ENCODE measurements at places on chromosomes 6 and 20.

GRCh38 chr6:12516070-12516469 is 200.5 kb upstream of the PHACTR1 start:
- peak; percentile 24 for DNase-seq

DNA sequence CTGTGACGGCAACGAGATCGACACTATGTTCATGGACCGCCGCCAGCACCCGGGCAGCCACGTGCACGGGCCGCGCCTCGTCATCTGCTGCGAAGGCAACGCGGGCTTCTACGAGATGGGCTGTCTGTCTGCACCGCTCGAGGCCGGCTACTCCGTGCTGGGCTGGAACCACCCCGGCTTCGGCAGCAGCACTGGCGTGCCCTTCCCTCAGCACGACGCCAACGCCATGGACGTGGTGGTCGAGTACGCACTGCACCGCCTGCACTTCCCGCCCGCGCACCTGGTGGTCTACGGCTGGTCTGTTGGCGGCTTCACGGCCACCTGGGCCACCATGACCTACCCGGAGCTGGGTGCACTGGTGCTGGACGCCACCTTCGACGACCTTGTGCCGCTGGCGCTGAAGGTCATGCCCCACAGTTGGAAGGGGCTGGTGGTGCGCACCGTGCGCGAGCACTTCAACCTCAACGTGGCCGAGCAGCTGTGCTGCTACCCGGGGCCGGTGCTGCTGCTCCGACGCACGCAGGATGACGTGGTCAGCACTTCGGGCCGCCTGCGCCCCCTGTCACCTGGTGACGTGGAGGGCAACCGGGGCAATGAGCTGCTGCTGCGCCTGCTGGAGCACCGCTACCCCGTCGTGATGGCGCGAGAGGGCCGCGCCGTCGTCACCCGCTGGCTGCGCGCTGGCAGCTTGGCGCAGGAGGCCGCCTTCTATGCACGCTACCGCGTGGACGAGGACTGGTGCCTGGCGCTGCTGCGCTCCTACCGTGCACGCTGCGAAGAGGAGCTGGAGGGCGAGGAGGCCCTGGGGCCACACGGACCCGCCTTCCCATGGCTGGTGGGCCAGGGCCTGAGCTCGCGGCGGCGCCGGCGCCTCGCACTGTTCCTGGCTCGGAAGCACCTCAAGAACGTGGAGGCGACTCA is 943 bp downstream of the ABHD16B start:
- no peak for DNase-seq

DNA sequence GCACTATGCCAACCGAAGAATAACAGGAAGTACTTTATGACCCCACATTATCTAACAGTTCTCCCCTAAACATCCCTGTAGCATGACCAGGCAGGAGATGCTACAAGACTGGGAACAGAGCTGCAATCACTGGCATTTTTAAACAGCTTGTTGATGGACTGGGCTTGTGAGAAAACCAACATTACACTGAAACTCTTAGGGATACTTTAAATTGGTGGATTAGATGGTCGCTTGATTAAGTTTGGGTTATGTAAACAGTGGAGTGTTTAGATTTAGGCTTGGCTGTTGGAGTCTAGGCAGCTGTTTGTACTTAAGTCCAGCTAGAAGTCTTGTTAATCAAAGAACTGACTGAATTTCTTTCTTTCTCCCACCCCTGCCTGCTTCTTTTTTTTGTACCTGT is 234.1 kb upstream of the BMP2 start:
- DNase-seq: no peak

DNA sequence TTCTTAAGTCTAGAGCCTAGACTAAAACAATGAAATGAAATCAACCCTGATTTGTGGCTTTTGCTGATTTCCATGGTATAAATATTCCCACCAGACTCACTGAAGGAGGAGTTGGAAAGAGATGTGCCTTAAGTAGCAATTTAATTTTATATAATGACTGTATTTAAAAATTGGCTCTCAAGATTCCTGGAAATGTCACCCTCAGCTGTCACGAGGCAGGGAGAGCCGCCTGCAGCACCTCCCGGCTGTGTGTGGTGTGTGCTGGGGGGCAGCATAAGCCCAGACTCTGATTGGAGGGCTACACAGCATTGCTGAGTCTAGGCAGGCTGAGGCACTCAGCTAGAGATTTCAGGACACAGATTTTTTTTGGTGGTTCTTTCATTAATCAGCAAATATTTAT is 40.6 kb upstream of the TMEM181 start:
- no peak for DNase-seq

DNA sequence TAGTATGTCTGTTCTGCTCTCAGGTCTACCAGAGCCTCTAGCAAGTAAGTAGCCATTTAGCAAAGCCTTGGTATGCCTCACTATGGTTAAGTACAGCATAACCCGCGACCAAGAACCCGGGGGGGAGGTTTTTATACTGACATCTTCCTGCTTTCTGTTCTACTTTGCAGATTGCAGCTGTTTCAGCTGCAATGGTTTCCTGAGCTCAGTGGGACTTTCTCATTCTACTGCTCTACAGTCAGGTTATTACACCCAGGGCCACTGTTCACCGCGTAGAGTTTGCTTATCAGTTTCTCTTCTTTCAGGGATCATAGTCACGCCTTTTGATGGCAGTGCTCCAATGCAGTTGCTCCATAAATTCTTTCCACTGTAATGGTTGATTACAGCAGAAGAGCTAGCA is 631.3 kb downstream of the TFAP2A start:
- DNase-seq: peak; percentile 75

GRCh38 chr6:158057213-158057987 is 75.7 kb downstream of the SYNJ2 start:
- DNase-seq: peak; percentile 90

Measured in NCI-H226 (cell line).